ENCODE measurements at places on chromosomes 16 and 17. TPM values are rescaled to one million over a fixed set of nuclear protein-coding genes. Genes with fewer than 3 reads are reported as not detected.

CDRT4 gene
- total RNA-seq, result 1.4 TPM

VASN gene
- total RNA-seq, result 57.3 TPM

TIMP2 gene
- 64.5 TPM for total RNA-seq

C1QTNF1 gene
- total RNA-seq, result 41.7 TPM

EFCAB13 gene
- total RNA-seq, result 41.2 TPM

AMDHD2 gene
- 11.8 TPM for total RNA-seq

CHRNE gene
- not detected for total RNA-seq

PABPN1L gene
- 1.7 TPM for total RNA-seq

SLC47A1 gene
- total RNA-seq, result 0.48 TPM

CCDC200 gene
- not detected for total RNA-seq

DNAAF1 gene
- total RNA-seq, result 1.7 TPM

FBXW10 gene
- total RNA-seq, result 0.24 TPM

BRCA1 gene
- 9.1 TPM for total RNA-seq

TMED6 gene
- total RNA-seq, result not detected

GLP2R gene
- 3.9 TPM for total RNA-seq

VPS35L gene
- 37.6 TPM for total RNA-seq

SLFN12 gene
- 31.8 TPM for total RNA-seq

ATP2A3 gene
- total RNA-seq, result 20.9 TPM

RNF222 gene
- total RNA-seq, result not detected

KCNH4 gene
- total RNA-seq, result not detected

HS3ST4 gene
- 1.4 TPM for total RNA-seq

BRIP1 gene
- total RNA-seq, result 10.6 TPM

KRT16 gene
- 5.5 TPM for total RNA-seq

GRB7 gene
- 1.7 TPM for total RNA-seq

KRTAP9-4 gene
- total RNA-seq, result 1.2 TPM

HIC1 gene
- total RNA-seq, result 19.0 TPM

CCL15 gene
- not detected for total RNA-seq

USP6 gene
- total RNA-seq, result 1.9 TPM

PIK3R6 gene
- 0.48 TPM for total RNA-seq

CTRB1 gene
- total RNA-seq, result not detected

BCAS3 gene
- total RNA-seq, result 25.0 TPM

CES5A gene
- total RNA-seq, result not detected

CHP2 gene
- total RNA-seq, result 0.24 TPM

ZPBP2 gene
- total RNA-seq, result 5.3 TPM

CEP112 gene
- 131 TPM for total RNA-seq

SDK2 gene
- total RNA-seq, result 0.96 TPM

SLC22A31 gene
- total RNA-seq, result 0.72 TPM

ITGB4 gene
- 28.4 TPM for total RNA-seq
